ENCODE measurements at places on chromosomes 7 and 10. TPM values are rescaled to one million over a fixed set of nuclear protein-coding genes. Genes with fewer than 3 reads are reported as not detected.

The CALML5 gene
- not detected for total RNA-seq

DNA sequence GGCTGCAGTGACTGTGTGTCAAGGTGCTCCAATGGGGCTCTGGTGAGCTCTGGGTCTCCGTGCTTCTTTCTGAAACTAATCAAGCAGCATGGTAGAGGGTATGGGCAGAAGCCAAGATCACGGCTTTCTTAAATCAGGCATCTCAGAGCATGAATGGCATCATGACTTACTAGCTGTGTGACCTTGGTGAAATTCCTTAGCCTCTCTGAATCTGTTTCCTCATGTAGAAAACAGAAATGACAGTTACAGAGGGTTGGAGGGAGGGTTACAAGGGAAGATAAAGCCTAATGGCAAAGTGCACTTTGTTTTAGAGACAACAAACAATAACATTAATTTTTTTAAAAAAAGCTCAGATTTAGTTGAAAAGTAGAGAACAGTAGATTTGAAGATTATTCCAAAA lies 34.9 kb downstream of the FRMPD2 start:
- H3K27ac ChIP-seq, result no peak overlapping the region
- DNase-seq, result no peak
- H3K36me3 ChIP-seq, result no peaks in the 10 kb centered on the region

DNA sequence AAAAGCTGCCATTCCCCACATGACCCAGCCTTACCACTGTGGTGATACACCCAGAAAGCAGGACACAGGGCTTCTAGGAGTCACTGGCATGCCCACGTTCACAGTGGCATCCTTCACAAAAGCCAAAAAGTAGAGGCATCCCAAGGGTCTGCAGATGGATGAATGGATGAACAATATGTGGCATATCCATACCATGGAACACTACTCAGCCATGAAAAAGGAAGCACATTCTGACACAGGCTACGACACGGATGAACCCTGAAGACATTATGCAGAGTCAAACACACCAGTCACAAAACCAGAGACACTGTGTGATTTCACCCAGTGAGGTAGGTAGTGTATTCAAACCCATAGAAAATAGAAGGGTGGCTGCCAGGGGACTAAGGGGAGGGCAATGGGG lies 104.7 kb upstream of the DDC start:
- H3K4me3 ChIP-seq, result no peak overlapping the region
- no peak overlapping the region for H3K27ac ChIP-seq
- peaks cover 29% of the 10 kb centered on the region for H3K36me3 ChIP-seq
- H3K27me3 ChIP-seq, result no peaks in the 10 kb centered on the region

- DNase-seq, result no peak
- no peaks in the 10 kb centered on the region for H3K36me3 ChIP-seq
- no peak overlapping the region for H3K4me3 ChIP-seq
Measured at GRCh38 chr10:133058331-133059092, 29.2 kb upstream of the ADGRA1 start.

DNA sequence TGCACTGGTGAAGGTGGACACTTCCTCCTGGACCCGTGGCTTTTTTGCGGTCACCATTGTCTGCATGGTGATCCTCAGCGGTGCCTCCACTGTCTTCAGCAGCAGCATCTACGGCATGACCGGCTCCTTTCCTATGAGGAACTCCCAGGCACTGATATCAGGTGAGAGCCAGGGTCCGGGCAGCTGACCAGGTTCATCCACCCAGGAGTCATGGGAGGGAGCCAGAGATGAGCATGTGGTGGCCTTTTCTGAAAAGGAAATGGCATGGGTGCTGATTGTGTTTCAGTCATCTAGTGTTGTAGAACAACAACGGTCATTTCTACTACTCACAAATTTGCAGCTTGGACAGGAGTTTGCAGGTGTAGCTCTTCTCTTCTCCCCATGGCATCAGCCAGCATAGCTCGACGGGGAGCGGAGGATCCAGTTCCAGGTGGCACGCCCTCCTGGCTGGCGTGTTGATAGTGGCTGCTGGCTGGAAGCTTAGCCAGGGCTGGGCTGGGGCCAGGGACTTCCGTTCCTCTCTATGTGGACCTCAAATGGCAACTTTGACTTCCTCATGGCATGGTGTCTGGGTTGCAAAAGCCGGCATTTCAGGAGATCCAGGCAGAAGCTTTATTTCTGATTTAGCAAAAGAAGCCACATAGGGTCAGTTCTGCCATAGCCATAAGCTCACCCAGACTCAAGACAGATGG lies 32.7 kb downstream of the SLC29A3 start:
- no peak overlapping the region for H3K27ac ChIP-seq
- no peak for DNase-seq
- H3K4me1 ChIP-seq, result no peaks in the 10 kb centered on the region
- H3K36me3 ChIP-seq, result peaks cover 2% of the 10 kb centered on the region
